Stimulated activated CD4-positive, alpha-beta T cell treated with anti-CD3 and anti-CD28 coated beads, Interleukin-1b, Interleukin-23, amount 100 ng/mL, for 4 hours (primary cell): ENCODE measurements at places on chromosomes 7 and 10.

DNA sequence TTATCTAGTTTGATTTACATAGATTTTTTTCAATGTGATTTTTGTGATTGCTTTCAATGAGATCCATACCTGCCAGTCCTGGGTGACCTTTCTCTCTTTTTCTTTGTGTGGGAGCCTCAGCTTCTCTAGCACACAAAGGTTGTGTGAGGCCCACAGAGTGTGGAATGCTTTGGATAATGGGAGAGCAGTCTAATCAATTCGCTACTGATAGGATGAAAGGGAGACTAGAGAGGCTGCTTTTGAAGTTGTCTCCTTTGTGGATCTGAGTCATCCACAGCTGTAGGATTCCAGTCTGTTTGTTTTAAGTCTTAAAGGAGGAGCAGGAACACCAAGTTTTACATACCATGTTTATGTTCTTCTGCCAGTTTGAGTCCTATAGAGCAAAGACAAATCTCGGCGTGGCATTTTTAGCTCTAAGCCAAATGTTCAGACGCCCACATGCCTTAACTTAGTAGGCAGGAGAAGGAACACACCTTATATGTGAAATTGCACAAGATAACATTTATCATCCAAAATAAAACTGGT lies 330.0 kb downstream of the ARL4A start:
- DNase-seq, result no peak

DNA sequence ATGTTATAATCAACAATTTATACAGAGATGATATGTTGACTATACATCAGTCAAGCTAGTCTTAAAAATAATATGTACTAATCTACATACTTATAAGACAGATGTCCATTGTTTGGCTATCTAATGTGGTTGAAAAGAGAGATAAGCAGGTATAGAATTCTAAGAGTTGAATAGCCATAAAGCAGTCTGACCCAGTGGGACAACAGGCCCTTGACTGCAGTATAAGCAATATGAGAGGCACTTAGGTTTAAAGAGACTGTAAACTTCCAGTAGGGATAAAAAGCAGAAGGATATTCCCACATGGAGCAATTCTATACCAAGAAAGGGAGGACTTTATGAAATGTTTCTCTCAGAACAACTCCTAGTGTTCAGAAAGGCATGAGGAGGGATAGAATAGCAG lies 139.3 kb downstream of the ELAPOR2 start:
- no peak for DNase-seq

DNA sequence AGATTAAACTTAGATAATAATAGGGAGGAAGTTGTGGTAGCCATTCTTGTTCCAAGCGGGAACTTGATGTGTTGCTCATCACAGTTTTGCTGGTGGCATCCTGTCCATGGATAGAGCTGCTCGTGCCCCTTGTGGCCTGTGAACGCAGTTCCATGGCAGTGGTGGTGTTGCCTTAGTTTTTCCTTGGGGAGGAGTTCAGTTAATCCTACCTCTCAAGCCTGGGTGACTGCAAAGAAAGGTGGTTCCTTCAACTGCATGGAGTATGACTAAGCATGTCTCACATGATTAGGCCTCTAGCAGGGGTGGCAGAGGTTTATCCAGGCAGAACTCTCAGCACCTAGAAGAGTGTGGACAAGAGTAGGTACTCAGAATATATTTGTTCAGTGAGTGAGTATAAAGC lies 99.7 kb downstream of the MAPK8 start:
- no peak for DNase-seq

DNA sequence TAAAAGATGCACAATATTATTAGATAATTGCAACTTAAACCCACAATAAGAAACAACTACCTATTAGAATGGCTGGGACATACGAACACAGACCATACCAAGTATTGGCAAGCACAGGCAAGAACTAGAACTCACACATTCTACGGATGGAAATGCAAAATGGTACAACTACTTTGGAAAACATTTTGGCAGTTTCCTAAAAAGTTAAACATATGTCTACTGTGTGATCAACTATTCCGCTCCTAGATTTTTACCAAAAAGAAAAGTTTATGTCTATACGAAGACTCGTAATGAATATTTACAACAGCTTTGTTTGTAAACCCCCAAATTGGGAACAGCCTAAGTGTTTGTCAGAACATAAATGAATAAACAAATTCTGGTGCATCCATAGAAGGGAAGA lies 194.7 kb downstream of the FGFR2 start:
- DNase-seq, result no peak

- no peak for DNase-seq
These were observed 553.8 kb downstream of the GRM8 start for GRCh38 chr7:126698909-126699308.

- DNase-seq, result no peak
These were observed 22.1 kb downstream of the SVIL start for GRCh38 chr10:29612657-29613056.

- no peak for DNase-seq
These were observed 149.7 kb downstream of the CELF2 start for GRCh38 chr10:11167233-11167966.

- no peak for DNase-seq
These were observed 32.4 kb upstream of the VKORC1L1 start for GRCh38 chr7:65840446-65840845.

DNA sequence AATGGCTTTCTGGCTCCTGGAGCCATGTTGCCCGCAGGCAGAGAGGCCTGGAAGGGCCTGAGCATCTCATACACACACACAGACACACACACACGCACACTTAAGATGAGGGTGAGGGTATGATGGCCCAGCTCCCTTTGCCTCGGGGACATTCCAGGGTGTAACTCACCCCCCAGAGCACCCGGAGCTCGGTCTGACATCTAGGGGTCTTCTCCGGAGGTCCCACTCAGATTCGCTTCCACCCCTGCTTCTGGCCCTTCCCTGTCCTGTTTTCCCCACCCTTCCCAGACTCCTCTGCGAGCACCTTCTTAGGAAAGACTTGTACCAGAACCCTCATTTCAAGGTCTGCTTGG lies 304.4 kb downstream of the GRID1 start:
- no peak for DNase-seq

DNA sequence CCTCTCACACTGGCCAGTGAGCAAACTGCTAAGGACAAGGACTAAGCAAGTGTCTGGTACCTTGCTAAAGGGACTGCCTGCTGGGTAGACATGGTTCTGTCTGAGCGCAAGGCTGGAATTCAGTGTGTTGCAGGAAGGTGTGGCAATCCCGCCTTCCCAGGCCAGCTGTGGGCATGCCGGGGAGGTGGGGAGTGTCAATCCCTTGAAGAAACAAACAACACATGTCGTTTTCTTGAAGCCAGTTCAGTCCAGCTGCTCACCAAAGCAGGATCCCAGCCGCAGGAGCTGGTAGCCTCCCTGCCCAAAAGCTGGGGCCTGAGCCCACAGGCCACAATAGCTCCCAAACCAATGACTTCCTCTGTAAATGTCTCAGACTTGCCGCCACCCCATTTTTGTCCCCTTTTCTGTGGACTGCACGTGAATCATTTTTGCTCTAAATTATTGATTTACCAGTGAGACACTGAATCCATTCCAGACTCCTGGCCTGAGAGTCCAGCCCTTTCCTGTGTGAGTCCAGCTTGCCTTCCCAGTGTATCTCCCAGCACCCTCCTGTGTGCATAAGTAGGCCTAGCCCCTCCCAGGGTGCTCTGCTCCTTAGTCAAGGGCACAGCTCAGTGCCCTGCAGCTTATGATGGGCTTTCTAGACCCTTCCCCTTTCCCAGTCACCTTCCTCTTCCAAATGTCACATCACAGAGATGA lies 166.8 kb downstream of the RGS10 start:
- no peak for DNase-seq

DNA sequence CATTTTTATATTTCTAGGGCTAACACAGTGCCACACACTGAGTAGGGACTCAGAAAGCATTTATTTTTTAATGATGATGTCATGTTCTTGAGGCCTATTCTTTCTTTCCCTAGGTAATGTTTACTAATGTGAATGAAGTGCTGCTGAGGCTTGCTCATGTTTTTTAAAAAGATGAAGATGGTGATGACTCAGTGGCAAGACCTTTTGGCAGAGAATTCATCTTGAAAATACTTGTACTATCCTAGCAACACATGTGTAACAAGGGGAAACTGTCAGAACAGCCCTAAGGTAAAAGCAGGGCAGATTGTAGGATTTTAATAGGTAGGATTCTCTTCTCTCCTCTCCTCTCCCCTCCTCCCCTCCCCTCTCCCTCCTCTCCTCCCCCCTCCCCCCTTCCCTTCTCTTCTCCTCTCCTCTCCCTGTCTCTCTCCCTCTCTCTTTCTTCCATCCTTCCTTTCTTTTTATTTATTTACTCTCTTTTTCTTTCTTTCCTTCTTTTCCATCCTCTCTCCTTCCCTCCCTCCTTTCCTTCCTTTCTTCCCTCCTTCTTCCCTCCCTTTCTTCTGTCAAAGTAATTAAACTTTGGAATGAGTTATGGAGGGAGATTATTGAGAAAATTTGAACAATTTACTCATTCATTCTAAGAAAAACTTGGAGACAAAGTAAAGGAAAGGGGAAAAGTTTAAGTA lies 75.3 kb downstream of the ZNF92 start:
- no peak for DNase-seq

DNA sequence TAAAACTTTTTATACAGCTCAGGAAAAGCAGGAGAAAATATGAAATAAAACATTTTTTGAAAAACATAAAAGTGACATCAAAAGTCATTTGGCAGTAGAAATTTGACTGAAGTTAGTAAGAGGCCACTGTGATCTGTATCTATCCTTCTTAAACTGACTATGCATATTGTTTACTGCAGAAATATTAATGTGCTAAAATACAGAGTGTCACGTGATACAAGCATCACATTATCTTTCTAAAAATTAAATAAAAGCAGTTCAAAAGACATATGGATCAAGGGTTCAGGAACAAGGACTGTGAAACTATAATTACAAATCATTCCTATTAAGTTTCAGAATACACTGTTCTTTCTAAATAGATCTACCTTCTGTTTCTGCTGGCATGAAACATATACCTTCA lies 33.7 kb downstream of the PARP12 start:
- DNase-seq, result no peak

DNA sequence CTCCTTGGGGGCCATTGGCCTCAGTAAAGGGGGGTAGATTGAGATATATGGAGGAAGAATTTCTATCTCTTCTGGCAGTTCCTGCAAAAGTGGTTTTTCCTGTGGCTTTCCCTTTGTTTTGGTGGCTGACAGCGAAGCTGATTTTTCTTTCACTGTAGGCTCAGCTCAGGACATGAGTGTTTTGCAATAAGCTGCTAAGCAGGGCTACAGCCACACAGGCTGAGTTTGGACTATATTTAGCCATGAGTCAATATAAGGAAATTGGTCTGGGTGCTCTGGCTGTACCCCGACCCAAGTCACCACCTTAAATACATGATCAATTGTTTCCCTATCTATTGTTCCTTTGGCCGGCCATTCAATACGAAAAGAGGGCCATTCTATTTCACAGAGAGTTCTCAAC lies 212.7 kb upstream of the KCND2 start:
- DNase-seq, result no peak

DNA sequence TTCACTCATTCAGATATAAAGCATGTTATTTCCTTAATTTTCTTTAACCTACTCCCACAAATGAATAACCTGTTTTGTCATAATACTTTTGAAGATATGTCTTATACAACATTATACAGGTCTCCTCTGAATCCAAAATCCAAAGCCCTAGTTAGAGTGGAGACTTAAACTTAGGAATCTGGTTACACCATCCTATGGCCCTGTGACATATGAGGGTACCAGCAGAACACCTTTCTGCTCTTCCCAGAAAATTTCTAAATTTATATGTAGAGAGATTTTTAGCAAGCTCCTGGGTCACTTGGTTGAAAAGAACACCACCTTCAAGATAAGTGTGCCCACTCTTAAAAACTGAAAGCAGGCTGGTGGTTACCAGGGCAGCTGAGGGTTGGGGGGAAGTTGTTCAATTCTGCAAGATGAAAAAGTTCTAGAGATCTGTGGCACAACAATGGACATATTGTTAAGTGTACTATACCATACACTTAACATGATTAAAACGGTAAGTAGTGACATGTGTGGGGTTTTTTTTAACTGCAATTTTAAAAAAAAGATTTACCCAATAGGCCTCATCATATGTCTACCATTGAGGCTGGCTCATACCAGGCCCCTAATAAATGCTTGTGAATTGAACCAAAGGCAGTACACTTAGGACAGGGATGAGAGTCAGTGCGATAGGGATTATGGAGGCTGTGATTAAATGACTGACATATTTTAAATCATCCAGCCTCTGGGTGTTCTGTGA lies 37.6 kb upstream of the KCNIP2 start:
- no peak for DNase-seq

GRCh38 chr7:143979359-143979758 lies 20.8 kb upstream of the OR6B1 start:
- no peak for DNase-seq

GRCh38 chr10:73591935-73592699 lies 975 bp upstream of the USP54 start:
- DNase-seq, result no peak

DNA sequence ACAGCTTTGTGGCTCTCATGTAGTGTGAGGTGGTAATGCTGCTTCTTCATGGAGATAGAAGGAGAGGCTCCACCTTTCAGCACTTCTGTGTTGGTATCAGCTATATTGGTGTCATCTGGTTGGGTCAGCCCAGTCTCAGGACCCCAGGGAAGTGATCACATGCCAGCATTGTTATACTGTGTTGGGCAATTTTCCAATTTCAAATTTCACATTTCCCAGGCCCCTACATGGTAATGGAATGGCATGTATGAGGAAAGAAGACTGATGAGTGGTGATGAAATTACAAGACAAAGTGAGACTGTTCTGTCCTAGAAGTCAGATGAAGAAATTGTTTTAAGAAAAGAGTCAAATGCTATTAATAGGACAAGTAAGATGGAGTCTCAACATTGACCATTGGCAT lies 3.7 kb upstream of the AKR1C3 start:
- DNase-seq, result no peak

- peak; percentile 60 for DNase-seq
These were observed 123.4 kb downstream of the NT5C2 start for GRCh38 chr10:103069453-103070331.

DNA sequence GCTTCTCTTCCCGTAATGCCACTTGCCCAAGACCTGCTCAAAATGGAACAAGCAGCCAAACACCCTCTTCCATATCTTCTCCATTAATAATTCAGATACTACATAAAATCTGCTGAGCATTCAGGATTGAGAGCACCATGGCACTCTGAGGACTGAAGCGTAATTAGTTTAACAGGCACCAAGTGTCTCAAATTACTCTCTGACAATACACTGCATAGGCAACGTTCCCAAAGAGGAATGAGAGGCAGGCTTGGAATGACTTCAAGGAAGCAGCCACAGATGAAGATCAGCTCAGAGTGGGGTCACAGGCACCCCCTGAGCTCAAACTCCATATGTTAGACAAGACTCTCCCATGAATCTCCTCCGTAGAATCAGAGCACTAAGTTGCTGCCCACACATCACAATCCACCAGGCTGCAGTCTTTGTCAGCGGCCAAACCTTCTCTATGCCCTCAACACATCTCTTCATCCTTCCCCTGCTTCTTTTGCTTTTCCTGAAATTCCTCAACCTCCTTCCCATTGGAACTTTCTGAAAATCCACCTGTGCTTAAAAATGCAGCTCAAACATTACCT lies 4.7 kb upstream of the ABLIM1 start:
- no peak for DNase-seq

DNA sequence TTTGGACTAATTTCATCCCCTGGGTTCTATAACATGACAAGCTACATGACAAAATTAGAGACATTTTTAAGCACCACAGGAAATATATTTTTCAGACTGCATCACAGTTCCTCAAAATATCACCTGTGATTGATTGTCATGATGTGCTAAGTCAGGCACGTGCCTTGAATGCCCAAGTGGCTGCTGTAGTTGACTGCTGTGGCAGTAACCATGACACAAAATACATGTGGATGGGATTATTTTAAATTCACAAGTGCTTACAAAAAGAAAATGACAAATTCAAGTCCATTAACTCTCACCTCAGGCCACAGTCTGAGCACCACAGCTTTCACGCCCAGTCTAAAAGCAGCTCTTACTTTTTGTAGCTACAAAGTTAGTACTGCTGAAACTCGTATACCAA lies 45.5 kb downstream of the TNPO3 start:
- DNase-seq, result no peak
